NCI-H187 treated with DMSO at 0.1 percent for 48 hours (cell line): ENCODE measurements at places on chromosomes 2 and 18.

GRCh38 chr18:42255908-42256765 is 301.1 kb downstream of the PIK3C3 start:
- no peak for DNase-seq

GRCh38 chr2:85867556-85868292 is 21.1 kb downstream of the ST3GAL5 start:
- no peak for DNase-seq

GRCh38 chr18:62860062-62860461 is 144.7 kb downstream of the PHLPP1 start:
- DNase-seq: no peak

- no peak for DNase-seq
Measured at GRCh38 chr2:26457251-26457666, 20.7 kb downstream of the OTOF start.

GRCh38 chr18:44130376-44130942 is 550.2 kb upstream of the SETBP1 start:
- DNase-seq: no peak

GRCh38 chr18:47877892-47878291 is 52.6 kb downstream of the SMAD2 start:
- DNase-seq: no peak

DNA sequence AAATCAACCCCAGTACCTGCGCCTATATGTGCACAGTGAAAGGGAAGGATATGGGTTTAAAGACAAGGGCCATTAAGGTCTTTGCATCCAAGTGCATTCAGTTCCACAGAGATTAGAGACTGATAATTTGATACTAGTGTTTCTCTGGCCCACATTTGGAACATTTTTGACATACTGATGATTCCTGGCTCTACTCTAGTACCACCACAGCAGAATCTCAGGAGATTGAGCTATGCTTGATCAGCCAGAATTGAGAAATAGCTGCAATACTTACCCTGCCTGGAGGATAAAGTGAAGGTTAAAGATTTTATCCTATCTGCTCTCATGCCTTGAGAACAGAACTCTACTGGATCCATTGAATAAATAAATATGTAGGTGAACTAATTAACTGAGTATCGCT is 1267.8 kb downstream of the SUCLG1 start:
- no peak for DNase-seq

DNA sequence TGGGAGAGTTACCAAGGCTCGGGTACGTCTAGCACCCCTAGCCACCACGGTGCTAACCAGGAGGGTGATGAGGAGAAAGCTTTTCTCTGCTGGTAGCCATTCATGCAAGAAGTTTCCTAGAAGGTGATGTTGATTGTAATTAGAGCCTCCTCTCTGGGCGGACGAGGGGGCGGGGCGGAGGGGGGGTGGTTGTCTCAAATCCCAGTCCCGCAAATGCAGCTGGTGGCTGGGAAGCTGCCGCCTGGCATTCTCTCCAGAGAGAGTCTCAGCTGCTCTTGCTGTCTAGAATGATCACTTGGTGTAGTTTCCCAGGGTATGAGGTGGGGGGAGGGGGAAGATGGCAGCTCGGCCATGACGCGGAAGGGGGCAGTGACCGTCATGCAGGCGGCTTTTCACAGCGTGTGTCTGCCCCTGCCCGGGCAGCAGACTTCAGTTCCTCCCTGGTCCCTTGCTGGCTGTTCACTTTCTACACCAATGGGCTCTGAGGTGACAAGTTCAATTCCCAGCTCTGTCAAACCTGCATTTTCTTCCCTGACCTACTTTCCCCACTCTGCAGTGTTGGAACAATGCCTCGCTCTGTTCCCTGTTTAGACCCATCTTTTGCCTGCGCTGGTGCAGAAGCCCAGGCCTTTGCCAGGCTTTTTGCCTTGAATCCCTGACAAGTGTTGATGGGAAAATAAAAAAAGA is 61.5 kb upstream of the KLF7 start:
- DNase-seq: peak; percentile 42

DNA sequence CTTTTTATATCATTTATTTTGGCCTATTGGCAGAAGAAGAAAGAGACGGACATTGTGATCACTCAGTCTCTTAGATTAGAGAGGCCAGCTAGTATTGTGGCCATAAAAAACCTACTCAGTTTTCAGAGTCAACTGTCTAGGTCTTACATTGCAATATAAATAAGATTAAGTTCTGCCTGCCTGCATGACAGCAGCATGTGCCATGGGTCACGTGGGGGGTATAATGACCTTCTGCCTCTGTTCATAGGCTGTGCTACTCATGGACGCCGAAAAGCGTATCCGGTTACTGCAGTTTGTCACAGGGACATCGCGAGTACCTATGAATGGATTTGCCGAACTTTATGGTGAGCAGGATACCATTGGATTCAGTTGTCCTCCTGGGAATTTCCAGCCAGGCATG is 238.5 kb downstream of the ALPK2 start:
- no peak for DNase-seq

DNA sequence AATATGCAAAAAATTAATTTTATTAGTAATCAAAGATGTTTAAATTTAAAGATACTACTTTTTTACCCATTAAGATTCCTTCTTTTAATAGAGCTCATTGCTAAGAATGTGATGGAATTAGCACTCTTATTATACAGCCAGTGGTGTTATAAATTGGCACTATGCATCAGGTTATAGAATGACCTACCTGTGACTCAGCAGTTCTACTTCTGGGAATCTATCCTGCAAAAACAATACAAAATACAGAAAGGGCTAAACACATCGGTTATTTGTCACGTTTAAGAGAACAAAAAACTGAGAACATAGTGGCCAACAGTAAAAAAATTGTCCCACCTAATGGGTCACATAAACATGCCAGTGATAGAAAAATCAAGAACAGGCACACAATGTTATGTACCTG is 9.4 kb upstream of the ADD2 start:
- no peak for DNase-seq

GRCh38 chr2:209663139-209663538 is 108.5 kb upstream of the UNC80 start:
- no peak for DNase-seq

DNA sequence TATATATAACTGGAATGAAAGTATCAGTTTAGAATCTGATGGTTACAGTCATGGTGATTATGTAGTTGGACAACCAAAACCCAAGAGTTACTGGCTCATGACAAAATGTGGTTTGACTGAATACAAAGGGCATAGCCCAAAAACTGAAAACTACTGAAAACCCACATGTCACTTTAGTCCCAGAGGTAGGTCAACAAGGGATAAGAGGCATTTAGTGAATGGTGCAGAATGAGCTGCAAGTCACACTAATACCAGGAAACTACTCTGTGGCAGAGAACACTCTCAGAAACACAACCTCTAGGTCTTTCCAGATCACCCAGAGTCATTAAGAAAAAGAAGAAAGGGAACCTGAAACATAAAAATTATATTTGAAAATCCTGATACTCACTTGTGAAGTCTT is 154.5 kb downstream of the AGPS start:
- no peak for DNase-seq

DNA sequence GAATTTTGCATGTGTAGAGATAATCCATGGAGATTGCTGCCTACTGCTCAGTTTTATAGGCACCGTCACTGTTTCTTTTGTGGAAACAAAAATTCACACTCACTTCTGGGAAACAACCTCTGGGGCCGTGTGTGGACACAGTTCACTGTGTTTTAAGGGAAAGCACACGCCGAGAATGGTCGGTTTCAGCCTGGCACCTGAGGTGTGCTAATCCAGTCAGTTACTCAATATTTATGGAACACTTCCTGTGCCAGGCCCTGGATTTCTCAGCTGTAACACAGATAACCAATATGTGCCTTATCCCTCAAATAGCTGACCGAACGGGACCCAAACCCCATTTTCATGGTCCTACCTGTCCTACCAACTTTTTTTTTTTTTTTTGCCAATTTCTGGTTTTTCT is 179.6 kb downstream of the MGAT5 start:
- no peak for DNase-seq

DNA sequence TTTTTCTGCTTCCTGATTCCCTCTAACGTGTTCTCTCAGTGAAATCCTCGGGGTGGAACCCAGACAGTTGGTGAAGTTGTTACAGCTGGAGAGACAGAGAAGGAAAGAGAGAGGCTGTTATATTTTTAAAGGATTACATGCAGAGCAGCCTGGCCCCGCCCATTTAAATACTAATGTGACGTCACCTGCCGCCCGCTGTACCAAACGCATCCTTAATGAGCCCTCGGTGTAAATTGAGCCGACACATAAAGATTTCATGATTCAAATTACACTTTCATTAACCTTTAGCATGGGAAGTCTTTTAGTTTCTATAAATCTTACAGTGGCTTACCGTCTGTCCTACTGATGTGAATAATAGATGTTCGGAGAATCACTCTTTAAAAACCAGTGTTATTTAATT is 164.0 kb upstream of the SIX3 start:
- DNase-seq: no peak

DNA sequence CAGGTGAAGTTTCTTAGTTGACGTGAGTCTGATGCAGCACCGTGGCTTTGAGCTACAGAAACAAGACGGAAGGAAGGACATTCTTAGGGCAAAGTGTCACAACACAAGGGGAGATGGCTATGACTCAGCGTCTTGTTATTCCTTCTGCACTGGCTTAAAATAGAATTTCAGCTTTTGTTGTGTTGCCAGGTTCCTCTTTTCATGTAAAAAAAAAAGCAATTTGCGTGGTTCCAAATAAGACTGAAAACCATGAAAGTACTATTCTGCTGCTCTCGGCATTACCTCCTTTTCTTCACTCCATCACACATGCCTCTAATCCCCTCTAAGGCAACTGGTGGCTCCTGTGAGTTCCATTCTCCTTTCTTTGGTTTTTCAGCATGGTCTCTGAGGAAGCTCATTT is 150.1 kb downstream of the ANTXR1 start:
- no peak for DNase-seq

DNA sequence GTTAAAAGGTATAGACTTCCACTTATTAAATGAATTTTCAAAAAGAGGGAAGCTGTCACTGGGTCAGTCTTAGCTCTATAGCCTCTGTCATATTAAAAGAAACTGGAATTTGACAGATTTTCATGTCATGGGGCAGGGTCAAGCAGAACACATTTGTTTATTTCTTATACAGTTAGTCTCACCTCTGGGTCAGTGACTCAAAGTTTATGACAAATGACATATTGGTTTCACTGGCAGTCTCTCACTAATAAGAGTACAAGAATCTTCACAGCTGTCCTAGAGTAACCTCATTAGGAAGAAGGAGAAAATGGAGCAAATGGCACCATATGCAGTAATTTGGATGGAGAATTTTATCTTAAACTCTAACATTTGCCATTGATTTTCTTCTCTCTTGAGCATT is 63.2 kb downstream of the MBD2 start:
- DNase-seq: no peak

GRCh38 chr18:12516049-12516630 is 108.4 kb downstream of the PRELID3A start:
- no peak for DNase-seq
